ENCODE measurements at places on chromosomes 6 and 20.
A peak's percentile ranks its signal among the peaks of the same experiment; 100 is the strongest.

- no peak for DNase-seq
Measured at GRCh38 chr6:105900125-105900937, 185.8 kb upstream of the PRDM1 start.

DNA sequence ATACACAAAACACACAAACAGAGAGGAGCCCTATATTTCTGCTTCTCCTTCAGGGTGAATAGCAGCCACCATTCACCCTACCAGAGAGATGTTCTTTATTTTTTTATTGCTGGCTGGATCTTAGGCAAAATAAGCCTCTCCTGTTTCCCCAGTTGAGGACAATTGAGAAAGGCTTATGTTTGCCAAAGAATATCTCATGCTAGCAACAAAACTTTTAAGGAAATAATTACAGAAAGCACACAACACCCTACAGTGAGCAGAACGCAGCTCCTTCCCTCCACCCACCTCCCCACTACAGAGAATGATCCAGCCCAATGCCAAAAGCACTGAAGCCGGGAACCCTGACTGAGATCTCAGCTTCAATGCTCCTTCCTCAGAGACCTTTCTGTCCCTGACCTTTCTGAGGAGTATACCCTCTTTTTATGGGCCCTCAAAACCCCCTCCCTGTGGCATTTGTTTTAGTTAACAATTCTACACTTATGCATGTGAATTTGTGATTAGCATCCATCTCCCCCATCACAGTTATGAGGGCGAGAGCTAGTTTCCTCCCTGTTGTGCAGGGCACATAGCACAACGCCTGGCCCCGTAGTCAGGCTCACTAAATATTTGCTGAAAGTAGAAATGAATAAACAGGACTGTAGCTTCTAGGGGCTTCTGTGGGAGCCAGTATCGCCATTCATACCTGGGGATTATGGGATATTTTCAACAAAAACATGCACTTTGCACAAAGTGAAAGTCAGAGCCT is 491.6 kb upstream of the CDH4 start:
- no peak for DNase-seq

GRCh38 chr6:21531393-21531792 is 62.2 kb upstream of the SOX4 start:
- DNase-seq, result no peak

DNA sequence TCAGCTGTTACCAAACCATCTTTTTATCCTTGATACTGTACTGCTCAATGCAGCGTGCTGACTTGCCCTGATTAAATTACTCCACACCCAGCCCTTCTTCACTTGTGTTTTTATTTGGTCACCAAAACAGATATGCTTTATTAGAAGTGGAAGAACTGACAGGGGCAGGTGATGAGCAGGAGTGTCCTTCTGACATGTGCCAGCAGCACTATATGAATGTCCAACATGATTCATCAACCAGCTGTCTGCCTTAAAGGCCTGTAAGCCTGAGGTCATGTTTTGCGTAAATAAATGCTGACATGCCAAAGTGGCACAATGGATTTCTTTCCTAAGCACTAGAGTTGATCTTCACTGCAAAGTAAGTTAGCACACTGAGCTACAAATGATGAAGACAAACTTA is 15.4 kb downstream of the POPDC3 start:
- DNase-seq, result no peak

DNA sequence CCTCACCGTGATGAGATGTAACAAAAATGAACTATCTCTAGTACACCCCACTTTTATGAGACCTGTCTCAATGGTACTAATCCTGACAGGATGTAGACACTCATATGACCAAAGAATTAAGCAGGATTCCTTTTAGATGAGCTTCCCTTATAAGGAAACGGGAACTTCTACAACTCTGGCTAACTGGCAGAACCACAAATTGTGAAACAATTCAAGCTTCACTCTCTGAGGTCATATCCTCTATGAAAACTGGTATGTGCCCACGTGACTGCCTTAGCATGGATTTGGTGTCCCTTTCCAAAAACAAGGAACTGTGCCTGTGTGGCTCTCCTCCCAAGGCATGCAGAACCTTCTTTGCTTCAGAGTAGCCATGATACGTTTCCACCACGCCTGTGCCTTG is 14.1 kb upstream of the CPNE5 start:
- DNase-seq, result peak; percentile 53

GRCh38 chr6:150252714-150253444 is 110.0 kb downstream of the PPP1R14C start:
- no peak for DNase-seq

DNA sequence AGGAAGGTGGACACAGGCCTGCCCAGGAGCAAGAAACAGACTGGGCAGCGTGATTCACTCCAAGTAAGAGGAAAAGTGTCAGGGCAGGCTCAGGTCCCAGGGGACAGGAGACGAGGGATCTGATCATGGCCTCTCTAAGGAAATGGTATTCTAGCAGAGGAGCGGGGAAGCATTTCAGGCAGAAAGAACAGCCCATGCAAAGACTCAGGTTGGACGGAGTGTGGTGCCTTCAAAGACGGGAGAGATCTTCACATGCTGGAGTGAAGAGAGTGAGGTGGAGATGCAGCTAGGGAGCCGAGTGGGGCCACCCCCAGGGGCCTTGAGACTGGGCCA is 161.1 kb downstream of the SYCP2 start:
- no peak for DNase-seq

DNA sequence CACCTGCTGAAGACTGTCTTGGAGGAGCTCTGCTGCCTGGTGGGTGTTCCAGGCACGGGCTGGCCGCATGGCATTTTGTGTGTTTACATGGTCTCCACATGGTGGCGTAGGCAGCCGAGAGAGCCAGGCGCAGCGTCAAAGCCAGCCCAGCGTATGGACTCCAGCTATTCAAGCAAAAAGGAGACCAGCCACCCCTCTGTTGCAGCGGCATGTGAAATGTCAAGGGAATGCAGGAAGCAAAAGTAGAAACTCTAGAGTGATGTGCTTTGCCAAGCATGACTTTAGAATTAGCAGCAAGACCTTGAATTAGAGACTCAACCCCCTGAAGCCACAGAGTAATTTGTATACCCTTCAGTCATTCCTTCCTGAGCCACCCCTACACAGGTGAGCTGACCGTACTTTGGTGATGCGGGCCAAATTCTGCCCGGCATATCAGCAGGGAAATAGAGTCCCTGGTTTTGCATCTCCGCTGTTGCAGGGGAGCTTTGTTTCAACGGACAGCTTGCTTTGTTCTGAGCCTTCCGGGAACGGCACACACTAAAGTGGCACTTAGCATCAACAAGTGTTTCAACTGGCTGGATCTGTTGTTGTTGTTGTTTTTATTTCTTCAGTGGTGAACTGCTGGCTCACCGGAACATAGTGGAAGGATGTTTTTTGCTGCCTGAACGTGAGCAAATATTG is 48.5 kb downstream of the FNDC1 start:
- no peak for DNase-seq

DNA sequence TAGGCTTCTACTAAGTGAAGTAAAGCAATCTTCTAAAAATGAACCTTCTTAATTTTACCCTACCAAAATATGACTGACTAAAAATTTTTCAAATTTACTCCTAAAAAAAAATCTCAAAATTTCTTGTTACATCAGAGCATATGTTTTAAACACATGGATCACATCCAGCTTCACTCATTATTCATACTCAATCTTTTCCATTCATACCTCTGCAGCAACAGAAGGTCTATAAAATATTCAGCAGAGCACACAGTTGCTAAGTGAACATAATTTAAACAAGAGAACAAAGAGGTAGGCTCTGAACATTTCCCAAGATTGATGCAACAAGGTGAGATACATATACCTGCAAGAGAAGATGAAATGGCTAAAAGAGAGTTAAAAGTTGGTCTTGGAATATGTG is 213.9 kb downstream of the SOD2 start:
- DNase-seq, result no peak

DNA sequence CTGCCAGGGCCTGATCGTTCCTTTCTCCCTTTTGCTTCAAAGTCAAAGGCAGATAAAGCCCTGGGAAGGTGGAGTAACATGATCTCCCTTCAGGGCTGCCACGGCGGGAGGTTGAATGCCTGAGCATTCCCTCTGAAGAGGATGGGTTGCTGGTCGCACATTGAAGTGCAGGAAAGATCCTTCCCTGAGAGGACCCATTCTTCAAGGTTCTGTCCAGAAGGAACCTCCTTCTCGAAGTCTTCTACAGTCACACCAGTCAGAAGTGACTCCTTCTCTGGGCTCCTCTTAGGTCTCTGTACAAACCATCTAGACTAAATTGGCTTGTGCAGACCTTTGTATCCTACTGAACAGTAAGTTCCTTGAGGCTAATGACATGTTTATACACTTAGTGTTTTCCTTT is 192.6 kb upstream of the VGLL2 start:
- no peak for DNase-seq

DNA sequence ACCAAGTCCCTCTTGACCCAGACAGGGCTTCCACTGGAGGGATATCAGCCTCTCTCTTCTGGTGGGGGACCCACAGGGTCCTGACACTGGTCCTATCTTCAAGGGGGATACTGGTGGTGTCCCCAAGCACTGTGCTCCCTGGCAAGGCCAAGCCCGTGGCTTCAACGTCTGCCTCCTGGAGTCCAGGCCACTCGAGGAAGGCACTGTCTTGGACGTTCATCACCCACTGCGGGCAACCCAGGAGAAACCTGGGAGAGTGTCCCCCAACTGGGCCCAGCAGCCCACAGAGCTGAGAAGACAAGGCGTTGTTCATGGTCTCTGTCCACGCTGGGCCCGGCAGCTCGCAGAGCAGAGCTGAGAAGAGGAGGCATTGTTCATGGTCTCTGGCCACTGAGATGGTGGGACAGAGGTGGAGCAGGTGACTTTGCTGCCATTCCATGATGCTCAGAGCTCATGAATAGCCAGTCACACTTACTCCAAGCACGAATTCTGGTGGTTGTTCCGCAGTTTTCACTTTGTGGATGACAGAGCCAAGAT is 37.5 kb upstream of the FRMD1 start:
- DNase-seq, result no peak

- DNase-seq, result no peak
Measured at GRCh38 chr20:13817342-13817741, 32.5 kb downstream of the NDUFAF5 start.

GRCh38 chr6:492178-492577 is 100.6 kb downstream of the IRF4 start:
- DNase-seq, result no peak

DNA sequence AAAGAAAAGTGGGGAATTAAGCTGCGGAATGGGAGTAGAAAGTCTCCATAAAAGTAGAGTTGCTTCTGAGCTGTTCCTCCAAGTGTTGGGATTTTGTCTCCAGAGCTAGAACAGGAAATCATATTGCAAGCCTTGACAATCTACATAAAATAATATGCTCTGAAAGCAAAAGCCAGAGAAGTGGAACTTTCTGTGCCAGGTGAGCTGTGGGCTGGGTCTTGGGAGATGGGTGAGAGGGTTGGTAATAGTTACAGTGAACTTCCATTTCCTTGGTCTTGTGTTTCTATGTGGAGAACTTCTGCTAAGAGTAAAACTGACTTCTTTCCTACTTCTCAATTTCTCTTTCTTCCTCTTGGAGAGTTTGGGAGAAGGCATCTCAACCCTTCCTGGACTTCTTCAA is 6.3 kb upstream of the HMGN4 start:
- no peak for DNase-seq

DNA sequence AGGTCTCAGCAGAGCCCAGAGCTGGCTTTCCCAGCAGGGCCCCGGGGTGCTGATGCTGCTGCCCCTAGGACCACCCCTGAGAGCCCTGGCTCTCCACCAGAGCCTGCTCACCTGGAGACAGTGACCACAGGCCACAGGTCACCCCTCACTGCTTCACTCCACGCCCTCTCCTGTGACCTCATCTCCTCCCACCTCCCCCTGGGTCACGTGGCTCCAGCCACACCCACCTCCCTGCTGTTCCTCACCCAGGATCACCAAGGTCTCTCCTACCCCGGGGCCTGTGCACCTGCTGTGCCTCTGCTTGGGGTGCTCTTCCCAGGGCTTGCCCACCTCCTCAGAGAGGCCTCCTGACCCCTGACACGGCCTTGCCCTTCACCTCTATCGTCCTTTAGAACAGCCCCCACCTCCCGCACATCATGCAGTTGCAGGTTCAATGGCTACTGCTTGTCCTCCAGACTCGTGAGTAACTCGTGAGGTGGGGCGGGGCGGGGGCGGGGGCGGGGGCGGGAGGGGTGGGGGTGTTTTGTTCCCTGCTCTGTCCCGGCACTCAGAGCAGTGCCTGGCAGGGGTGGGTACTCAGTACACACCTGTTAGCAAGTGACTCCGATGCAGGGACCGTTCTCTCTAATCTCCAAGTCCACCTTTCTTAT is 468.0 kb downstream of the PREX1 start:
- no peak for DNase-seq

- DNase-seq, result no peak
Measured at GRCh38 chr6:157093536-157093935, 229.8 kb downstream of the TMEM242 start.

GRCh38 chr20:31861385-31862156 is 8.8 kb downstream of the DUSP15 start:
- DNase-seq, result no peak

- no peak for DNase-seq
Measured at GRCh38 chr6:150238336-150238741, 95.5 kb downstream of the PPP1R14C start.

DNA sequence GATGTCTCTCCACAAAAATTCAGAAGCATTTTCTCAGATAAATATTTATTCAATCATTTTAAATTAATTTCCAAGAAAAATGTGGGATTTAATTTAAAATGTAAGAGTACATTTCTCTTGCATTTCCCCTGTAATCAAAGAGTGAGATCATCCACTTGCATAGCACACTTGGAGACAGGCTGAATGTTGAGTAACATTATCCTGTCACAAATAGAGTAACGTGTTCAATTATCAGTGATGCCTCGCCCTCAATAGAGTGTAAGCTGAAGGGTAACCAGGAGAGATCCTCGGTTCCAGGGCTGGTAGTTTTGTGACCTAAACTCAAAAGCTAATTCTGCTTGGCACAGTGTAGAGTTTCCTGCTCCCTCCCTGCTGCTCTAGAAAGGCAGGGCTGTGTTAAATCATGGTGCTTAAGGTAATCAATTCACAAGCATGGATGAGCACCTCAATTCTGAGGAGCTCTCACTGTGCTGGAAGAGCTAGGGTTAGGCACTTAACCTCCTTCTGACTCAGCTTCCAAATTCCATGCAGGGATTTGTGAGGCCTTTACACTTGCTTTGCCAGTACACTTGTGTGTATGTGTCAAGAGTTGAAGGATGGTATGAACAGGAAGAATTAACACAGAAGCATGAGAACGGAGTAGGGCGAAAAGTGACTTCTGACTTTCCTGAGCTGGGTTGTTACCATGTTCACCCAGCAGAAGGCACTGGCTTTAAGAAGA is 56.6 kb downstream of the MMUT start:
- no peak for DNase-seq

- DNase-seq, result no peak
Measured at GRCh38 chr6:10759312-10759839, 11.8 kb downstream of the TMEM14B start.

- DNase-seq, result no peak
Measured at GRCh38 chr6:160137989-160138835, 16.6 kb downstream of the SLC22A1 start.

- peak; percentile 38 for DNase-seq
Measured at GRCh38 chr6:111129013-111129412, 41.7 kb downstream of the SLC16A10 start.

- DNase-seq, result peak; percentile 33
Measured at GRCh38 chr6:12010635-12011275, 1.4 kb upstream of the HIVEP1 start.
